ENCODE measurements at places on chromosomes 12 and 14.

- no peak for DNase-seq
These were observed 24.9 kb downstream of the PSMC1 start for GRCh38 chr14:90281261-90281660.

- no peak for DNase-seq
These were observed 36.3 kb upstream of the TSPAN9 start for GRCh38 chr12:3040663-3041544.

DNA sequence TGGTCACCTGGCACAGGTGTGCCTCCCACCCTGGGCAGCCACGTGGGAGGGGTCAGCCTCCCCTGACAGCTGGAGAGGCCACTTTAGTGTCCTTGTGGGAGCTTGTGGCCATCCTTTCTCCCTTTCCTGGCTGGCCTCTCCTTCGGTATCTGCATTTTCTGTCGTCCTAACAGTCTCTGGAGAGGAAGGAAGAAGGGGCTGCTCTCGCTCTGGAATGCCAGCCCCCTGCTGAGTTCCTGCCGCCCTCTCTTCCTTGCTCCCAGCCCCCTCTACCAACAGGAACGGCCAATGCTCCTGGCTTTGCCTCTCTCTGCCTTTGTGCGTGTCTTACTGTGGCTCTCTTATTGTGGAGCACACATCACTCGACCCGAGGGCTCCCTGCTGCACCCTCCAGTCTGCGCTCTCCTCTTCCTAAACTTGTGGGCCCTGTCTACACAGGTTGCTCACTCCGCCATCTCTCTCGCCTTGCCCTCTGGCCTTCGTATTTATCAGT, 70.8 kb downstream of the FBXL14 start:
- no peak for DNase-seq

DNA sequence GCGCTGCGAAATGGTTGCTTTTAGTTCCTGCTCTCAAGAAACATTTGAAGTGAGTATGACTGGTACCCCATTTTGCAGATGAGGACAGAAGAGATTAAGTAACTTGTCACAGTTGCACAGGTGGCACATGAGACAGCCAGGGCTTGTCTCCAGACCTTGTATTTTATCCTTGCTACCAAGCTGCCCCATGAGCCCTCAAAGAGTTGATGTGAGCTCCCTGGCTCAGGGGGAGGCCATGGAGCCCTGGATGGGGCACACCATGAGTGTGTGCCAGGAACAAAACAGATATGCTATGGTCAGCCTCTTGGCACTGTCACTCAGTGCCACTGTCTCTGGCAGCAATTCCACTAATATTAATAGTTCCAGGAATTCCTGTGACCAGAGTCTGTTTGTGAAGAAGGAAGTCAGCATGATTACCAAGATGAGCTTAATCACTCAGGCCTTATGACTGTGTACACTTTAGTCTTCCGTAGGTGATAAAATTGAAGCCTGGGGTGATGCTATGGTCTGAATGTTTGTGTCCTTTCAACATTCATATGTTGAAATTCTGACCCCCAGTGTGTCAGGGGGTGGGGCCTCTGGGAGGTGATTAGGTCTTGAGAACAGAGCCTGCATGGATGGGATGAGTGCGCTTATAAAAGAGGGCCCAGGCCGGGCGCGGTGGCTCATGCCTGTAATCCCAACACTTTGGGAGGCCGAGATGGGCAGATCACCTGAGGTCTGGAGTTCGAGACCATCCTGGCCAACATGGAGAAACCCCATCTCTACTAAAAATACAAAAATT, 806.8 kb downstream of the AACS start:
- no peak for DNase-seq

- DNase-seq = no peak
These were observed 63.1 kb upstream of the STK38L start for GRCh38 chr12:27180906-27181505.

- no peak for DNase-seq
These were observed 3.1 kb downstream of the DYNLL1 start for GRCh38 chr12:120498870-120499515.

DNA sequence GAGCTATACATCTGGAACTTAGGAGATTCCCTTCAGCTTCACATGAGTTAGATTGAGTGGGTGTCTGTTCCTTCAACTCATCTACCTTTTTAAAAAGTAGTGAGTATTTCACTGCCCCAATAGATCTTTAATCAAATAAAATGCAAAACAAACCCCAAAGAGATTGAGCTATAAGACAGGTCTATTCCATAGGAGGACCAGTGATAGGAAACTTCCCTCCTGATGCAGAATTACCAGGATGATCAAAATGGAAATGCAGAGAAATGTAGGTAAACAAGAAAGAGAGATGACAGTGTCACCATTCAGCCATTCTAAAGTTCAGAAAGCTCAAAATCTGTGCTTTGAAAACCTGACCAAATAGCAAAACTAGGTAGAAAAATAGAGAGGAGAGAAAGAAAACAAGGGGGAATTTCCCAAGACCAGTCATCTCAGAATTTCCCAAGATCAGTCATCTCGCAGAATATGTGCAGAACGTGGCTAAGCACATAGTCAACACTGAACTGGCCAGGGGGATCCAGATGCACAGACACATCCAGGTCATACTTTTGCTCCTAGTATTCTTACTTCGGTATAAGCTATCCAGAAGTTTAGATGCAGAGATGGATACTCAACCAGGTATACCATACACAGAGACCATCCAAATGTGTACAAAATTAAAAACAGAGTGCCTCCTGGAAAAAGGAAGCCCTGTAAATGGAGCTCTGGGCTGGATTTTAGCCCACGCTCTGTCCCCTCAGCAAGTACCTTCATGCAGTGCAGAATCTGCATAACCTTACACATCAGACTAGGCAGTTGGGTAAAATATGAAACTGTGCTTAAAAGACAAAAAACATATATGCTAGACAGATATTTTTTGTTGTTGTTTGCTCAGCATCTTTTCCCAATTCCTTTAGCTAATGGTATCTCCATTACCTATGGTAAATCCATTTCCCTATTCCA, 27.4 kb downstream of the SLC41A2 start:
- no peak for DNase-seq

DNA sequence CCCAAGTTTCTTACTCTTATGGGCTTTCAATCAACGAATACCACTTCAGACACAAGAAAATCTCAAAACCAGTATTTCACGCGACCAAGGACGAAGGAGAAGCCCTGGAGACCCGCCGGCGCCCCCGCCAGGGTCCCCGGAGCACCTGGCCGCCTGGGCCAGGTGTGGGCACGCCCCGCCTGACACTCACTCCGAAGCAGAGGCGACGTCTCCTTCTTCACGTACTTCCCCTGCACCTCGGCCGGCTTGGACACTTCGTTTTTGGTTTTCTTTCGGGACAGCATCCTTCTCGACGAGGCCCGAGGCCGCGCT, 466 bp downstream of the SAV1 start:
- no peak for DNase-seq

GRCh38 chr14:50773632-50774541, 57.1 kb downstream of the NIN start:
- DNase-seq = no peak

- no peak for DNase-seq
These were observed 10.9 kb downstream of the LRTM2 start for GRCh38 chr12:1830981-1831963.

DNA sequence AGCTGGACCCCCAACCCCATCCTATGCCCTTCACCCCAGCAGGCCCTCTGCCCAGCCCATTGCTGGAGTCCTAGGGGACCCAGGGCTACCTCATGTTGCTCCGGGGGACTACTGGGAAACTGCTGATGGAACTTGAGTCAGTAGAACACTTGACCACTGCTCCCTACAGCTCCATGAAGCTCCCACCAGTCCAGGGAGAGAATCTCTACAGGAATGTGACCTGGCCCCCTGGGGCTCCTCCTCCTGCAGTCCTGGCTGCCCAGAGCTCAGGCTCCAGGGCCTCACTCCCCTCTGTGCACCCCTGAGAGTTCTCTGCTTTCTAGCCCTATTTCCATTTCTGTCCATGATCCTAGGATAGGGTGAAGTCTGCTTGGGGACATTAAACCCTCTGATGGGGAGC, 10.8 kb upstream of the AQP2 start:
- no peak for DNase-seq

GRCh38 chr12:19186722-19187661, 57.5 kb downstream of the PLEKHA5 start:
- DNase-seq = no peak

DNA sequence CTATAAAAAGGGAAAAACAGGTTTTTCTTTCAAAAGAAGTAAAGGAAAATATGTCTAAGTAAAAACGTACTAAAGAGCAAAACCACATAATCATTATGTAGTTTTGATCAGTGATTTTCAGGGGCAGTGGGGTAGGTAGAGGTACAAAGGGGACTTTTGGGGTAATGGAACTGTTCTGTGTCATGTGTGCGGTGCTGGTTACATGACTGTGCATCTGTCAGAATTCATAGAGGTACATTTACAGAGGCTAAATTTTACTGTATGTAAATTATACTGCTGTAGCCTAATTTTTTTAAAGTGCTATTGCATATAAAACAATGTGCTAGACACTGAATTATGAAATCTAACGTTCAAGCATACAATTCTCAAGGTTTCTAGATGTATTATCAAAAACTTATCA, 2.0 kb downstream of the ESR2 start:
- no peak for DNase-seq

DNA sequence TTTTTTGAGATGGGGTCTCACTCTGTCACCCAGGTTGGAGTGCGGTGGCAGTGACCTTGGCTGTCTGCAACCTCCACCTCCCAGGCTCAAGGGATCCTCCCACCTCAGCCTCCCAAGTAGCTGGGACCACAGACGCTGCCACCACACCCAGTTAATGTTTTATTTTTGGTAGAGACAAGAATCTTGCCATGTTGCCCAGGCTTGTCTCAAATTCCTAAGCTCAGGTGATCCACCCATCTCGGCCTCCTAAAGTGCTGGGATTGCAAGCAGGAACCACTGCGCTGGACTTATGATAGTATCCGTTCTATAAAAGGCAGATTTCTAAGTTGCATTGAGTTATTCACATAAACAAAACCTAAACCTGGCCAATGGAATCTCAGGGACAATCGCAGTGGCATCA, 321.1 kb upstream of the PRICKLE1 start:
- DNase-seq = no peak

- no peak for DNase-seq
These were observed at the start of gene RDH16 for GRCh38 chr12:56957229-56958052. Gene RDH16, minus strand, starts transcription at chr12:56957608. Its CDS starts 146 bp downstream, at chr12:56957462.

GRCh38 chr14:89269404-89269803, 147.6 kb downstream of the FOXN3 start:
- DNase-seq = no peak

DNA sequence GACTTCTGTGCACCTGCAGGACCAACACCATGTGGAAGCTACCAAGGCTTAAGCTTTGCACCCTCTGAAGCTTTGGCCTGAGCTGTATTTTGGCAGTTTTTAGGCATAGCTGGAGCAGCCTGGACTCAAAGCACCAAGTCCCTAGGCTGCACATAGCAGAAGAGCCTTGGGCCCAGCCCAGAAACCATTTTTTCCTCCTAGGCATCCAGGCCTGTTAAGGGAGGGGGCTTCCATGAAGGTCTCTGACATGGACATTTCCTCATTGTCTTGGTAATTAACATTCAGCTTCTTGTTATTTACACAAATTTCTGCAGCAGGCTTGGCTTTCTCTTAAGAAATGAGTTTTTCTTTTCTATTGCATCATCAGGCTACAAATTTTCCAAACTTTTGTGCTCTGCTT, 475.8 kb upstream of the FLRT2 start:
- no peak for DNase-seq

DNA sequence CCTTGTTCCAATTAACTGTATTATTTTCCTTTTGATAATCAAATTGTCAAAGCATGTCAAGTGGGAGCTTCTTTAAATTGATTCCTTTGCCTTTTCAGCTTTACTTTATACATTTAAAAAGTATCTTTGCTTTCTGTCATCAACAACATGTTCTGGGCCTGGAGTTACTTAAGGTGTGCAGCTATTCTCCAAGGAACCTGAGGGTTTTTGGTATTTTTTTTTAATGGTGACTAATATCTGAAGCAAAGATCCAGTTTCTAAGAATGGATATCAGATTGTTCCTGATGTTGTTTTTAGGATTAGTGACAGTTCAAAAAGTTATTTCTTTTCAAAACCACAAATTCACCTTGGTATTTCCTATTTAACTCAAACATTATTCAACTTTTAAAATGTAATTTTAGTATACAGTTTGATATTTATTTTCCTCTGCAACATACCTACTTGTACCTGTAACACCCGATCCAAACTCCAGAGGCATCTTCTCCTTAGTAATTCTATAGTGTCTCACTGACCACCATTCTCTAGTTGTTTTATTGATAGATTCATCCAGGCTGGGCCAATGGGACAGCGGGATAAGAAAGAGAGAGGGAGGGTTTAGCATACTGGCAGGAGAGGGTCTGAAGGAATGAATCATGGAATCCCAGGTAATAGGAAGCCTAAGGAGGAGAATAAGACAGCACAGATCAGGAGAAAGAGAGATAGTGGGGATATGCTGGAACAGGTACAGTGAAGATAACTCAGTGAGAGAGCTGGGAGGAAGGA, 3.1 kb downstream of the CBLN3 start:
- no peak for DNase-seq

- DNase-seq = no peak
These were observed 450.0 kb upstream of the FAR2 start for GRCh38 chr12:28699029-28699428.

- DNase-seq = no peak
These were observed 700 bp downstream of the SIX6 start for GRCh38 chr14:60509438-60510253.

- no peak for DNase-seq
These were observed 6.8 kb downstream of the KNTC1 start for GRCh38 chr12:122533856-122534255.

DNA sequence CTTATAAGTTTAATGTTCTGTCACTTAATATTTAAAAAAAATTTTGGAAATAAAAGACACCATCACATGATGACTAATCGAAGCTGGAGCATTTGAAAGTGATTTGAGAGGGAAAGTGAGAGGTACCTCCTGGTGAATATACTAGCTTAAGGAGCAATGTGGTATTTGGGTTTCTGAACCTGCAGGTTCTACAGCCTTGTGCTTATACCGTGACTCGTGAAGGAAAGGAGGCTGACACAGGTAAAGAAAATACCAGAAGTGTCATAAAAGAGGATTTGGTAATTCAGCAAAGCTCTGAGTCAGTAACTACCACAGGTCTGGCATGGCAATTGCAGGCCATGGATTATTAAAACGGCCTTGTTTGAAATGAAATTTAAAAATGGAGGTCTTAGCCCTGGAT, 151.0 kb downstream of the SLC38A4 start:
- DNase-seq = no peak

Measured in activated CD8-positive, alpha-beta memory T cell treated with anti-CD3 and anti-CD28 coated beads for 4 hours (primary cell).